Trophoblast cell (in vitro differentiated cells and primary cell): ENCODE measurements at places on chromosomes 4 and X.

- no peak for DNase-seq
Observed at GRCh38 chr4:1072830-1073446, 40.4 kb downstream of the RNF212 start.

DNA sequence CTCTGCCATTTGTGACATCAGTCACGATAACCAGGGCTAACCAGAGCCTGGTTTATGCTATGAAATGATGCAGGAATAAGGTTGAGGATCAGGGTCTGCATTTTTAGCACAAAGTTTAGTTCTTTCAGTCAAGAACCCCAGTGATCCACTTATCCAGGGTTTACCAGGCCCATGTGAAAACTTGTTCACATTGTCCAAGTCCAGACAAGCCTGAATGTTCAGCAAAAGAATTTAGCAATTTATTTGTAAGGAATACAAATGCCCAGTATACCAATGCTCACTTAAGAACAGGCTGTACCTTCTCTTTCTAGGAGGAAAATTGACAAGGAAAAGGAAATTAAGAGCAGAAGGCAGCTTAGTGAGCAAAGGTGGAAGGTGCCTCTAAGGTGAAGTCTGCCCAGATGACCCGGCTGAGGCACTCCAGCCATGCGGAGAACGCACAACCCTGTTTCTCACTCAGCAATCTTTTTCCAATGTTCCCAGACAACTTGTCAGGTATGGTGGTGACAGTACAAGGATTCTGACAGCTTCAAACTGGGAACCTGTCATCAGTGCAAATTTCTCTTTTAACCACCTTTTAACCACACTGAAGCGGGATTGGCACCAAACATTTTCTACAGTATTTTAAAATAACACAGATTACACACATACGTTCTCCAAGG is 54.0 kb downstream of the TBC1D9 start:
- DNase-seq, result peak; percentile 25

DNA sequence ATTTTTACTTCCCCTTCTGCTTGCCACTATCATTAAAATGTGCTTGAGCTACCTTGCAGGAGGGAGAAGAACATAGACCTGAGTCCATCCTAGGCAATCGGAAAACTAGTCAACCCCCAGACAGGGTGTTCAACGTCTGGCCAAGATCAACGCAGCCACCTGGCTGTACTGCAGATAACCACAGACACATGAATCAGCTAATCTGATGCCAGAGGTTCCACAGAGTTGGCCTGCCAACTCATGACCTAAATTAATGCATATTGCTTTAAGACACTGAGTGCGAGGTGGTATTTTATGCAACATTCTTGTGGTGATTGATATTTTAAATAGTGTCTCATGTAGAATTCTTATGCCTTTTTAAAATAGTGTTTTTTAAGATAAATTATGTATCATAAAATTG is 1283.8 kb upstream of the PABPC4L start:
- DNase-seq, result no peak

- no peak for DNase-seq
Observed at GRCh38 chrX:97401586-97402136, 518.0 kb downstream of the RPA4 start.

DNA sequence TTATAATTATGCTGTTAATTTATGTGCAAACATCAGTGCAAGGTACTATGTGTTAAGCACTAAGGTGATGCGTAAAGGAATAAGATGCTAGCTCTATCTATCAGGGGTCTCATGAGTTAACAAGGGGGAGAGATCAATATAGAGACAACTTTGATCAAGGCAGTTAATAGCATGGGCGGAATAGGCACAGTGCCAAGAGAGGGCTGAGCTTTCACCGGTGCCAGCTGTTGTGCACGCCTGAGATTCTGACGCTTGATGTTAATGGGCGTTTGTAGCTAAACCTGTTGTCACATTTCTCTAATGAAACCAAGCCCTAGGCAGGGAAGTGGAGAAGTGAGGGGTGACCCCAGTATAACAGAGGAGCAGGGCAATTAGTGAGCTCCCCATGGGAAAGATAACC is 86.0 kb upstream of the NMU start:
- DNase-seq, result no peak

GRCh38 chr4:144090744-144091143 is 49.8 kb downstream of the GYPA start:
- DNase-seq, result no peak

DNA sequence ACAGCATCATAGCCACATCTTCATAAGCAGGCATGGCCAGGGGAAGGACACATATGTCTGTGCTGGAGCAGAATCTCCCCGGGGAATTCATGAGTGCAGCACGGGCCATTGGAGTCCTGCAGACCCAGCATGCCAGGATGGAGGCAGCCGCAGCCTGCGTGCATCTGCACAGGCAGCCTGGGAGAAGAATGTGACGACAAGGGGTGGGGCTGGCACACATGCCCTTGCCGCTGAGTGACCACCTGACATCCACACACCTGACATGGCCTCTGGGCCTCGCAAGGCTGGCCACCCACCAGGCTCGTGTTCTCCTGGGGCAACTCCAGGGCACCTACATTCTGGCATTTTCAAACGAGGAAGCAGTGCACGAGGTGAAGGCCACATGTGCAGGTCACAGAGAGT is 66.2 kb upstream of the AFAP1 start:
- DNase-seq, result no peak

GRCh38 chr4:60884587-60884986 is 315.5 kb upstream of the ADGRL3 start:
- DNase-seq, result no peak

GRCh38 chr4:68864438-68865187 is 48.8 kb downstream of the UGT2B10 start:
- DNase-seq, result peak; percentile 7
